ENCODE measurements at places on chromosomes 13 and 19.

DNA sequence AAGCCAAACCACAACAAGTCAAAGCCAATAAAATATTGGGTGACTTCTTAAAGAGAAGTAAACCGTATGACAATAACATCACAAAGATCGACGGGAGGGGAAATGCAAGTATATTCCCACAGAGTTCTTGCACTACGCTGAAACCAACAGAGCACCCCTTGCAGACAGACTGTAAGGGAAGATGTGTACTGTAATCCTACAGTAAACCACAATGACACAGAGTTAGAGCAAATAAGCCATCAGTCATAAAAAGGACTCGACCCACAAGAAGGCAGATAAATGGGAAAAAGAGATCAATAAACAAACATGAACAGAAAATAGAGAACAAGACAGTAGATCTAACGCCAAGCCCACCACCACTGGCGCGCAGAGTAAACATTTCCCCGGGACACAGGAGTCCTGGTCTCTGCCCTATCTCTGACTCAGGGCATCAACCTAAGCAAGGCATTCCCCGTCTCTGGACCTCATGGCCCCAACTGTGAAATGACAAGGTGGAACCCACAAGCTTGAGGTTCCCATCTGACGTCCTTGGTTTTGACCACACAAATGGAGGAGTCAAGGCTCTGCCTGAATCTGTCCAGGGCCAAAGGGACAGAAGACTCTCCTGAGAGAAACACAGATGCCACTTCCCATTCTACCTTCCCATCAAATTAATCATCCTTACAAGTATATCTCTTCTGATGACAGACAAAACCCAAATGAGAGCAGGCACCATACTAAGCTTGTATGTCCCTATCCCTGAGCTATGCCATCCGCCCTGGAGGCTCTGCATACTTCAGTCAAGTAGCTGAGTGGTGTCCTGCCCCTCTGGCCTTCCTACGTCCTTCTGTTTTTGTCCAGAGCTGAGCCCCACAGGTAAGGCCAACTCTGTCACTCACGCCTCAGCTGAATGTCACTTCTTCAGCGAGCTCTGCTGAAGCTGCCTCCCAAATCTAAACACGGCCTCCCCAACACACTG lies 15.0 kb downstream of the SAFB2 start:
- DNase-seq = no peak

DNA sequence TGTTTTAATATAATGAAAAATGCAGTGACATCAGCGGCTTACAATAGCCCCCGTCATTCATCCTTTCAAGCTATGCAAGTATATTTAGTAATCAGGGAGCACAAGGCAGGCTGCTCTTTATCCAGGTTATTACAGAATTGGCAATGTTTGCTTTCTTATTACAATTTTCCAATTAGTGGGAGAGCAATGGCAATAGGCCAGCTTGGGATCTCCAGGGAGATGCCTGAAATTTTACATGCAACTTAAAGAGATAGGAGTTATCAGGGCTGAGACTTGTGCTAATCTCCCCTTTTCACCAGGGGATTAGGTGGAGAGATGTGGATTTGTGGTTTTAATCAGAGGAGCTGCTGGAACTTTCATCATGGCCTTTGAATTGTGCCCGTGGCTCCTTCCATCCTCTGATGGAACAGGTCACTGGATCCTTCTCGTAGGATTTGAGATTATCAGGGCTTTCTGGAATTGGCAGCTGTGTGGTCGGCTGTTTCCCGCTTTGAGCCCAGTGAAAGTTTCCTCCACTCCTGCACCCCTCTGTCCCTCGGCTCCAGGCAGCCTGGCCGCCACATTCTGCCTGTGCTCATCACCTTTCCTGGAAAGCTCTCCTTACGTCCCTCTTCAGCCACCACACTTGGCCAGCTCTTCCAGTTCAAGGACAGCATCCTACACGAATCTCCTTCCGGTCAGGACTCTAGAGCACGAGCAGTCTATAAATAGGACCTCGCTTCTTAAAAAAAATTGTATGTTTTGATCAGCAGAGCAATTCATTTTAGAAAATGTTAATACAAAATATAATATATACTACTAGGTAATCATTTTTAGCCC lies 47.0 kb downstream of the CBY2 start:
- DNase-seq = peak; percentile 10

GRCh38 chr19:1141944-1142343 lies 32.1 kb downstream of the SBNO2 start:
- DNase-seq = no peak

DNA sequence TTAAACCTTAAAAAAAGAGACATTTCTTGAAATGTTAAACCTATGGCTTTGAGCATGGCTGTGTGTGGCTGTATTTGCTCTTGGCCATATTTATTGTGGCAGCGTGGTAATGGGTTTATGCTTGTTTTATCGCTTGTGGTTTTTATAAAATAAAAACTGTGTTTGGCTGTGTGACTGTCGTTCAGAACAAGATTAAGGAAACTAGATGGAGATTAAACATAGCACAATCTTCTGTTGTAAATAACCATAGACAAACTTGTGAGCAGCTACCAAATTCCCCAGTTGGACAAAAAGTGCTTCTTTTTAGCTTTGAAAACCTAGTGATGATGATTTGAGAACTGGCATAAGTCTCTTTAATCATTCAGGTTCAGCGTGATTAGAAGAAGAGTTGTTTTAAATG lies 191.0 kb downstream of the GGACT start:
- DNase-seq = no peak

DNA sequence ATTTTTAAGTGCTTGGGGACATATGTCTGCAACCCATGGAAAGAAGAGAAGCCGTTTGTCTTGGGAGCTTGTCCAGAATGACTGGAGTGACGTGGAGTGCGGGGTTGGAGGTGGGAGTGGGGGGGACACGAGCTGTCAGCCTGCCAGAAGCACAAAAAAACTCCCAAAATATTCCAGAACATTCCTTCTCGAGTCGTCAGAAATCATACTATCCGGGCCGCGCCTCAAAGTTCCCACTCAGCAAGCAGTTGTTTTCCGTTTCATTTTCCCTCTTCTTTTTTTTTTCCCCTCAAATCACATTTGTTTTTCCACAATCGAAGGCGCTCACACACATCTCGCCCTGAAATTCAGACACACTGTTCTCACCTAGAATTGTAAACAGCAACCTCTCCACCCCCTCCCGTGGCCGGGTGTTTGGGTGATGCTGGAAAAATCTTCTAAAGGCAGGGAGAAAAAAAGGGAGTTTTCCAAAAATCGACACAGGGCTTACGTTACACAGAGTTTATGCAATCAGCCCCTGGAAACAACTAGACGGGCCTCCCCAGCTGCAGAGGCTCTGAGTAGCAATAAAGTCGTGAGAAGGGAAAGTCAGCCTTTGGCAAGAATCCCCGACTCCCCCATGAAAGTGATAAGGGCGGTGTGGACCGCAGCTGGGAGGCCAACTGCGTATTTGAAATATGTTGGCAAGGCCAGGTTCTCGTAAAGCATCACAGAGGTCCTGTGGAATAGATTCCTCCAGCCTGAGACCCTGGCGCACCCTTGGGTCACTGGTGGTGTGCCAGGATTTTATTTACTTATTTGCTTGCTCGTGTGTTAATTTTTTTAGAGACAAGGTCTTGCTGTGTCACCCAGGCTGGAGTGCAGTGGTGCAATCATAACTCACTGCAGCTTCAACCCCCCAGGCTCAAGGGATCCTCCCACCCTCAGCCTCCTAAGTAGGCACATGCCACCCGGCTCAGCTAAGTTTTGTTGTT lies 31.2 kb upstream of the KLF2 start:
- DNase-seq = no peak

DNA sequence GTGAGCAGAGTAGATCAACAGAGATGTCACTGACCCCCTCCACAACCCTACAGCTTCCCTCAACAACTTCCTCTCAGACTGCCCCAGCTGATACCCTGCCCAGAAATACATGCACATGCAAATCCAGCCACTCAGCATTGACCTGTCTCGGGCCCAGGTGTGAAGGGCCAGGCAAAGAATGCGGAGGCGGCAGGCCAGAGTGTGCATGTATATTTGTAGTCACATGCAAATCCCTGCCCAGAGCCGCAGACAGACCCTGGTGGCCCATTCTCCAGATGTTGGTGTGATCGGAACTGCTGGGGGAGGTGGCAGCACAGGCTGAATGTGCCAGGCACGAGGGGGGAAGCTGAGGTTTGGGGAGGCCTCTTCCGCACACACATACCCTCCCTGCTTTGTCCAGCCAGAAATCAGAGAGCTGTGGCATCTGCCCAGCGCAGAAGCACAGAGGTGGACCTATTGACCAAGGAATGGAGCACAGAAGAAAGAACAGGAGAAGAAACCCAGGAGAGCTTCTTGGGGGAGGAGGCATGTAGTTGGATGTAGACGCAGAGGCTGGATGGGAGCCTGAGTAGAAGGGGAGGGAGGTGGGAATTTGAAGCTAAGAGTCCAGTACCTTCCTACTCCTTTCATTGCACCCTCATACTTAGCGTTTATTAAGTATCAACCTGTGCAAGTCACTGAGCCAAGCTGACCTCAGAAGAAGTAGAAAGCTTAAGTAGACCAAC lies 14.4 kb downstream of the MEF2B start:
- DNase-seq = no peak

GRCh38 chr13:93248627-93249047 lies 22.0 kb downstream of the GPC6 start:
- DNase-seq = peak; percentile 78

- DNase-seq = peak; percentile 92
These were observed 14.3 kb downstream of the IER2 start for GRCh38 chr19:13164343-13165161.

- DNase-seq = no peak
These were observed 904.8 kb upstream of the PCDH20 start for GRCh38 chr13:62320129-62321108.

DNA sequence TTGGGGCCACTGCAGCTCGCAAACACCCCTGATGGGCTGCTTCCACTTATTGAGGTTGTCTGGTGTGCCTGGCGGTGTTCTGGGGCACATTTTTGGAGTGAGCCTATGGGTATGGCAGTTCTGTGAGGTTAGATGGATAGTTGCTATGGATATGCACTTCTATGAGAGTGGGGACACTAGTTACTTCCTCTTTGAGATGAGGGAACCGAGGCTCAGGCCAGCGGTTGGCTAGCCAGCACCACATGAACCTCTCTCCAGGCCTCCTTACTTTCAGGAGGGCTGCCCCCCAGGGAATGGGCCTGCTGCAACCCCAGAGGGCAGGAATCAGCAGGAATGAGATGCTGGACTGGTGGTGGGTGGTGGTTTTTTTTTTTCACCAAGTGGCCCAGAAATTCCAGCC lies 13.5 kb upstream of the PRR19 start:
- no peak for DNase-seq

- no peak for DNase-seq
These were observed 1.3 kb downstream of the BBC3 start for GRCh38 chr19:47229676-47230053.

DNA sequence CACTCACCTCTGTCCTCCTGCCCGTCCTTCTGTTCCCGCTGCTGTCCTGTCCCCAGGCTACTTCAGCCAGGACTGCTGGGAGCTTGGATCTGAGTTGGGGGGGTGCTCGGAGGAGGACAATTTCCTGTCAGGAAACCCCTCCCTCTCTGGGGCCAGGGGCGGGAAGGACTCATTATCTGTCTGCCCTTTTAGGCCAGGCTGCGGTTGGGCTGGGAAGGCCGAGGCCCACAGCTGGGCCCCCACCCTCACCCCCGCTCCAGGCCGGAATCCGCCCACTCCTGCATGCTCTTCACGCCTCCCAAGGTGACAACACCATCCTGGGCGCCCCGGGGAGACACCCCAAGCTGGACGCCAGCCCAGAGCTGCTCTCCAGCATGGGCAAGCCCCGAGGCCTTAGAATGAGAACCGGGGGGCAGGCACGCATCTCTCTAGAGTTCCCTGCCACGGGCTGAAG lies at the start of gene EXOC3L2:
EXOC3L2 (minus strand) TSS at position 74 of the 454 bp plus-strand sequence. CDS start 6,362 bp downstream, outside the sequence.
- no peak for DNase-seq

DNA sequence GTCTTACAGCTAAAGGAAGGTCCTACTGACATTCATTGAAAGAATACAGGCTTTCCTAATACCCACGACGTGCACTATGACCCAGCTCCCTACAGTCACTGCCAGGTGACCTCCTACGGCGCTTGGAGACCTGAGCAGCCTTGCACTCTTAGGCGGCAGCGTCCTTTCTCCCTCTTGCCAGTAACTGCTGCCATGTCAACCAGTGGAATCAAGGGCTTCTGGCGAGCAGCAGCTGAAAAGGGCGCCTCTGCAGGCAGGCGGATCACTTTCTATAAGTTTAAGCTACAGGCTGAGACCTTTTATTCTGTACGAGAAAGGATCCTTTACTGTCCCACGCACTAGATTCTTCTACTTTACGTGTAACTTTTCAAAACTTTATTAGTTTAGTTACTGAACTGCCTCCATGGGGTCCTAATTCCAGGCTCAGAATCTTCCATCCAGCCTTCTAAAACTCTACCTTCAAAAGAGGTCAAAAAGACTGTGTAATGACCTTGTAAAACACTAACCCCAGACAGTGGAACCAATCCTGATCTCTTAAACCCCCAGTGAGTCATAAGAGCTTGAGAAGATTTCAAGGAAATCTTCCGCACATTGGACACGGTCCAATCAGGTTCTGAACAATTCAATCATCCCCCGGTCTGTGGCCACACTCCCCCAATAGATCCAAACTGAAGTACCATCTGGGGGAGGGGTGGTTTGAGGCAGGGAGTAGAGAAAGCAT lies 1.9 kb downstream of the KCTD12 start:
- DNase-seq = peak; percentile 50

DNA sequence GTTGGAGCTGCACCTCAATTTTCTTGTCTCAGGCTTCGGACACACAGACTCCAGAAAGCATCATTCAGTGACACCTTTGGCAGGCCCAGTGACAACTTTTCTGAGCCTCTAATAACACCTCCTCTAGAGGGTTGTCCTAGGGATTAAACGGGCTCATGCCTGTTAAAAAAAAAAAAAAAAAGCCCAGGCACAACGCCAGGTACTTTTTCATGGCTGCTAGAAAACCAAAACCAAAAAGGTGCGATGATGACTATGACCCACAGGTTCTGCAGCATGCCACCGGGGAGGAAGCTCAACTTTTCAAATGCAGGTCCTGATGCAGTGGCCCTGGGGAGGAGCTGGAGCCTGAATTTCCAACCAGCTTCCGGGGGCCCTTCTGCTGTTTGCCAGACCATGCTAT lies 184.2 kb downstream of the ABCC4 start:
- no peak for DNase-seq

DNA sequence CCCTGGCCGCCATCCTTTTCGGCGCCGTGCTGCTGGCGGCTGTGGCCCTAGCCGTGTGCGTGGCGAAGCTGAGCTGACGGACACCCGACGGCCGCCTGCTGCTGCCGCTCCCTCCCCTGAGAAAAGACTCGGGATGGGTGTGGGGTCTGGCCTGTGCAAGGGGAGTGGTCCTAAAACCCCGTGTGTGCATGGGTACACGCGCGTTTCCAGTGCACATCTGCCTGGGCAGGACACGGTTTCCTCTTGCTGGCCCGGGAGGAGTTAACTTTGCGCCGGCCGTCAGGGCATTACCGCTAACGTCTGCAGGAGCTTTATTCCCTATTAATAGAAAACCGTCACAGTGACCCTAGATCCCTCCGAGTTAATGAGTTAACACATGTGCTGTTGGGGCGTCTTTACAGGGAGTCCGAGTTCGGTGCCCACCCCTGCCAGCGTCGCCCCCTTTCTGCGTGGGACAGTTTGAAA lies 1.3 kb downstream of the RGS9BP start:
- DNase-seq = peak; percentile 40

DNA sequence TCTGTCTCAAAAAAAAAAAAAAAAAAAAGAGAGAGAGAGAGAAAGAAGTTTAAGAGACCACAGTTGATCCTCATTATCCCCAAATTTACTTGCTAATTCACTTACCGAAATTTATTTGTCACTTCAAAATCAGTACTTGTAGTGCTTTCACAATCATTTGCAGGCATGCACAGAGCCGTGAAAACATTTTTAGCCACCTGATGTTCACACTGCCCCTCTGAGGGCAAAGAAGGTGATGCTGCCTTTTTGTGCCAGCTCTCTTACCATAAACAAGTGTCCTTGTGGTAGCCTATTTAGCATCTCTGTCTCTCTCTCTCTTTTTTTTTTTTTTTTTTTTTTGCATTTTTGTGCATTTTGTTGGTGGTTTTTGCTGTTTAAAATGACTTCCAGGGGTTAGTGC lies 24.1 kb upstream of the CASP14 start:
- peak; percentile 27 for DNase-seq

Measured in retina (tissue), 1 donor.